NCI-H2081 (cell line): ENCODE measurements at places on chromosomes 11 and 22.

GRCh38 chr11:123183391-123184099 is 11.5 kb downstream of the CLMP start:
- no peak for DNase-seq

DNA sequence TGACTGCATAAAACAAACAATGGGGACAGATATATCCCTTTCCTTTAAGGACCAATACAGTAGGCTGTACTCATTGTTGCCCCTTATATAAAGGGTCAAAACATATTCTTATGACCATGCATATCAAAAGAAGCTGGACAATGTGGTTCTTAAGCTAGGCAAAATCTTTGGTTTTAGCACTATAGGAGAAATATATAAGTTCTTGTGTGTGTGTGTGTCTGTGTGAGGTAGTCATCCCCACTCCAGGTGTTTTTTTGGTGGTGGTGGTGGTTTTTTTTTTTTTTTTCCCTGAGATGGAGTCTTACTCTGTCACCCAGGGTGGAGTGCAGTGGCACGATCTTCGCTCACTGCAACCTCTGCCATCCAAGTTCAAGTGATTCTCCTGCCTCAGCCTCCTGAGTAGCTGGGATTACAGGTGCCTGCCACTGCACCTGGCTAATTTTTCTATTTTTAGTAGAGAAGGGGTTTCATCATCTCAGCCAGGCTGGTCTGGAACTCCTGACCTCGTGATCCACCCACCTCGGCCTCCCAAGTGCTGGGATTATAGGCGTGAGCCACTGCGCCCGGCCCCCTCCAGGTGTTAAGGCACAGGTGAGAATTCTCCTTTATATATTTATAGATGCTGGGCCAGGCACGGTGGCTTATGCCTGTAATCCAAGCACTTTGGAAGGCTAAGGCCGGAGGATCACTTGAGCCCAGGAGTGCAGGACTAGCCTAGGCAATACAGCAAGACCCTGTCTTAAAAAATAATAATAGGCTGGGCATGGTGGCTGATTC is 12.0 kb upstream of the ZNF143 start:
- DNase-seq: no peak

GRCh38 chr11:8867931-8868631 is 42.9 kb upstream of the AKIP1 start:
- DNase-seq: no peak

GRCh38 chr11:109851780-109852390 is 241.3 kb upstream of the ZC3H12C start:
- DNase-seq: no peak

GRCh38 chr11:12137938-12138731 is 27.7 kb downstream of the MICAL2 start:
- DNase-seq: no peak
